ENCODE measurements at places on chromosomes 11 and 22.

DNA sequence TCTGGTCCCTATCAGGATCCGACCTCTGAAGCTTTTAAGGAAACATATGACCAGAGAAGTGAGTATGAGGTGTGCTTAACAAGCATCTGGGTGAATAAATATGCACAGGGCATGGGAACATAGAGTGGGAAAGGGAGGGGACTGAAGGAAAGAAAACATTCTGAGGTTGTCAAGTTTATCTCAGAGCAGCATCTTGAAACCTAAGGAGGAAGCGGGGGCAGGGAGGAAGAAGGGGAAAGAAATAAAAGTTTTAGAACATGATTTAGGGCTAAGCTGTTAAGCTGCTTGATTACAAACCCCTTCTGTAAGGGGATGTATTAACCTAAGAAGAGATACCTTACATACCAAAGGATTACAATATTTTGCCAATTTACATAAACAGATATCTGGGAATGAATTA lies 24.0 kb upstream of the SC5D start:
- no peak for DNase-seq

DNA sequence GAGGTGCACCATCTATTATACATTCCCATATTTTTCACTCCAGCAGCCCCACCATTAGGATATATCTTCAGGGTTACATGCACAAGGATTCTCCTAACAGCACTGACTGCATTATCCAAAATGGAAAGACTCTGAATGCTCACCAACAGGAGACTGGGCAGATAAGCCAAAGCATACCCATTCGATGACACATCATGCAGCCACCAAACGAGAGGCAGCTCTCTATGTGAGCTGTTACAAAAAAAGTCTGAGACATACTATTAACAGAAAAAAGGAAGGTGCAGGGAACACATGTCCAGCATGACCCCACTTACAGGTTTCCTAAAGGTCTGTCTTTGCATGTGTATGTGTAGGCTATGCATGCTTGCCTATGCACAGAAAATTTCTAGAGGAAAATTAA lies 12.4 kb upstream of the SERPIND1 start:
- DNase-seq: no peak

- no peak for DNase-seq
These were observed 25.6 kb upstream of the SORL1-AS1 start for GRCh38 chr11:121478226-121478894.

DNA sequence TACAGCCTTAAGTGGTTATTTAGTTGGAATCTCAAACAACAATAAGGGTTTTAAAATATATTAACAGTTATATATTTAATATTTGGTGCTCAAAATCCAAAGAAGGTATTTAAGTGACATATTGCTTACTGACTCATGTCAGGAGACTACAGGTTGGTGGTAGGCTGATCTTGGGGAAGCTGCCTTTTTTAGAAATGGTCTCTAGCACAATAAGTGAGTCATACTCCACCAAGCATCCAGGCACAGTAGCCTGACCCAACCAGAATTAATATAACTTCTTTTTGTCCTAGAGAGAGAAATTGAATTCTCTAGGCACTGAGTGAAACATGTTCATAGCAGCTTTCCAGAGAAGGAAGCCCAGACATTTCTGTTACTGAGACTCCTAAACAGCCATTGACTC lies 868.5 kb upstream of the TENM4 start:
- no peak for DNase-seq

GRCh38 chr11:27354359-27354965 lies 8.6 kb downstream of the CCDC34 start:
- no peak for DNase-seq

- no peak for DNase-seq
These were observed 36.6 kb upstream of the NFAM1 start for GRCh38 chr22:42468841-42469240.

DNA sequence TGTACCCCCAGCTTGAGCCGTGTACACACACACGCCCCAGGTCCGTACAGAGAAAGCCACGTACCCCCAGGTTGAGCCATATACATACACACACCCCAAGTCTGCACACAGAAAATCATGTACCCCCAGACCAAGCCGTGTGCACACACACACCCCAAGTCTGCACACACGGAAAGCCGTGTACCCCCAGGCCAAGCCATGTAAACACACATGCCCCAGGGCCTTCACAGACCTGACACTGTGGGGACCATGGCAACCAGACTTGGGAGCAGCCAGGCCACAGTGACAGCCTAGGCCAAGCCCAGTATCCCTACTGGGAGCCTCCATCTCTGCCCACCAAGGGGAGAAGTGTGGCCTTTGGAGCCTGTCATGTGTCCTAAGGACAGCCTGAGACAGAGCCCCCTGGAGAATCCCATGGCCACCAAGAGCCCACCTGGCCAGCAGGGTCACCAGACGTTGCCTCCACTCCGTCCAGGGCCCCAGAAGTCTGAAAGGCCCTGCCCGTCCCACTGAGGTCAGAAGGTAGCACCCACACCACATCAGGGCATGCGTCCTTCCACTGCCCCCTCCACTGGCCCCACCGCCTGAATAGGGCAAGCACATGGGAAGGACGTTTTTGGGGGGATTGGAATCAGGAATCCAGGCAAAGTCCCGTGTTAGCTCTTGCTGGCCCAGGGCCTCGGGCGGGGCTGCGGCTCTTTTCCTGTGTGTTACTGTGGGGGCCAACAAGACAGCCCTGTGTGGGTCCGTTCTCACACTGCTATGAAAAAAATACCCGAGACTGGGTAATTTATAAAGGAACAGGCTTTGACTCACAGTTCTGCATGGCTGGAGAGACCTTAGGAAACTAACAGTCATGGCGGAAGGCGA lies 636.7 kb downstream of the TBC1D22A start:
- no peak for DNase-seq

- DNase-seq: no peak
These were observed 1196.2 kb upstream of the TENM4 start for GRCh38 chr11:80636999-80637398.
